ENCODE measurements at places on chromosomes 1 and 21. TPM values are rescaled to one million over a fixed set of nuclear protein-coding genes. Genes with fewer than 3 reads are reported as not detected.

The SHISAL2A gene
- not detected for total RNA-seq

The FAM163A gene
- total RNA-seq = not detected

The IRF6 gene
- total RNA-seq = 20.8 TPM

The PSMB2 gene
- total RNA-seq = 36.4 TPM

The KIF21B gene
- total RNA-seq = 2.7 TPM

Measured in thoracic aorta endothelial cell (primary cell).